ENCODE measurements at places on chromosomes 3 and 15.

GRCh38 chr15:62369454-62369853 lies 204.4 kb upstream of the C2CD4B start:
- DNase-seq, result no peak

GRCh38 chr15:66222273-66223198 lies 31.0 kb downstream of the MEGF11 start:
- DNase-seq, result no peak

GRCh38 chr3:192482809-192483208 lies 244.5 kb downstream of the FGF12 start:
- DNase-seq, result no peak

- DNase-seq, result no peak
These were observed 2.8 kb downstream of the FYCO1 start for GRCh38 chr3:45992821-45993221.

GRCh38 chr15:59918994-59919951 lies 84.8 kb upstream of the FOXB1 start:
- no peak for DNase-seq

DNA sequence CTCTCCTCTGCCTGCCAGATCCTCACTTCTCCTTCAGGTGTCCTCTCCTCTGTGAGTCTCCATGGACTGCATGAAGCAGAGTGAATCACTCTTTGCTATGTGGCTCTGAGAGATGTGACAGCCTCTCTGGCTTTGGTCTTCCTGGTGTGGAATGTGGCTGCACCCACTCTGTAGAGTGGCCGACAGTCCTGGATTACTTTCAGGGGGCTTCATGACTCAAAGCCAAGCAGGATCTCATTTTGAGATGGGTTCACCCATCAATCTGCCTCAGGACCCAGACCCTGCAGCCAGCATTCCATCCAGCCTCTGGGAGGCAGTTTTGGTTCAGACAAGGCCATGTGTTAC lies 221.9 kb upstream of the LYSMD4 start:
- no peak for DNase-seq

DNA sequence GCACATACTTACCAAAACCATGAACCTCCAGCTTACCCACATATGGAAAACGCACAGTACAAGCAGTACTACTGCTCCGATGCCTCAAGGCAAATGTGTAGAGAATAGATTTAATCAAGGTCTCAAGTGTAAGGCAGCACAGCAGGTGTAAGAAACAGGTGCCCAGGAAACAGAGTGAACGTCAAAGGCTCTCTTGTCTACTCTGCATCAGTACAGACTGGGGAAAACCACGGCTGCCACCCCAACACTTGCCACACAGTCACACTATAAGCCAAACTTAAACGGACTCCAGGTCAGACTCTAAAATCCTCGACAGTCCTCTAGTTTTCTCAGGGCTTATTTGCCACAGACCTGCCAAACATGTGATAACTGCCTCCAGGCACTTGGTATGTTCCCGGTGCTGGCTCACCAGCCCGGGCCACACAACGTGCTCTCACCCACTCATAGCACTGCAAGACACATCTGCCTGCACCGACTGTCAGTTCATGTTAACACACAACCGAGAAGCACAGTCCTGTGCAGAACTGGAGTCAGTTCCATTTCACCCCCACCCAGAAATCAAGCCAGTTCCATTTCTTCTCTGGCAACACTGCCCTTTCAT lies 30.6 kb downstream of the ABCC5 start:
- DNase-seq, result no peak

- DNase-seq, result no peak
These were observed 39.7 kb upstream of the VEPH1 start for GRCh38 chr3:157542711-157543500.

GRCh38 chr3:183208260-183208659 lies 44.8 kb upstream of the B3GNT5 start:
- no peak for DNase-seq

DNA sequence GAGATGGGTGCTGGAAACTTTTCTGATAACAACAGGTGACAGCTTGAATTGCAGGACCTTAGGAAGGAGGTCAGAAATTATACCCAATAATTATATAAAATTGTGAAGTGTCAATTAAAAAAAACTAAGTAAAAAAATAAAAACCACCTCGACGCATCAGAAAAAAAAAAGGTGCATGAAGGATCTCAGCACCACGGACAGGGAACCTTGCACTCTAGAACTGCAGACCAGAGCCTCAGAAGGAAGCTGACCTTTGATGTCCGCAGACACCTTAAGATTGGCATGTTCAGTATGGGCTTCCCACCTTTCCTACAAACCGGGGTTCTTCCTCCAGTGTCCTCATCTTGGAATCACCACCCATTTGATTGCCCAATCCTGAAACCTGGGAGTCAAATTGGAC lies 60.9 kb downstream of the SCN10A start:
- no peak for DNase-seq

DNA sequence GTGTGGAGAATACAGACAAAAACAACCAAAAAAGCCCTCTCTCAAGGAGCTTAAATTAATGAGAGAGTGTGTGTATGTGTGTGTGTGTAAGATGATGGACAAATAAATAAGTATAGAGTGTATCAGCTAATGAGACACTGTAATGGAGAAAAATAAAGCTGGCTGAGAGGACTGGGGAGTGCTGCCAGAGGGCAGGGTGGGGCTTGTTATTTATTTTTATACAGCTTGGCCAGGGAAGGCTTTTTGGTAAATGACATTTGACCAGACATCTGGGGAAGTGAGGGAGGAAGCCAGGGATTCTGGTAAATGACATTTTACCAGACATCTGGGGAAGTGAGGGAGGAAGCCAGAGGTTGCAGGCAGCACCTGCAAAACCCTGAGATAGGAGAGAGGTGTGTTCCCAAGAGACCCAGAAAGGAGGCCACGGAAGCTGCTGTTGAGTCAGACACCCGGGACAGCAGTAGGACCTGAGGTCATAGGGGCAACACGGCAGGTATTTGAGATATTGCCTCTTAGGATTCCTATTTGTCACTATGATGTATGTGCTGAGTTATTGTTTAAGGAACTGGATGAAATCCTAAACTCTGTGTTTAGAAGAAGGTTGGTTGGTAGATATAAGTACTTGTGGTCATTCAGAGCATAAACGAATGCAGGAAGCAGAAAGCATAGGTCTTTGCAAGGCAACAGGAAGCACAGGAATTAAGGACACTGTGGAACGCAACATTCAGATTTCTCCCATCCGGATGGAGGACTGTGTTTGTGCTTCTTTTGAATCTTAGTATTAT lies 2.7 kb downstream of the SV2B start:
- DNase-seq, result no peak

Measured in NCI-H2107 (cell line).